ENCODE measurements at places on chromosomes 1 and 21.
A peak's percentile ranks its signal among the peaks of the same experiment; 100 is the strongest.

DNA sequence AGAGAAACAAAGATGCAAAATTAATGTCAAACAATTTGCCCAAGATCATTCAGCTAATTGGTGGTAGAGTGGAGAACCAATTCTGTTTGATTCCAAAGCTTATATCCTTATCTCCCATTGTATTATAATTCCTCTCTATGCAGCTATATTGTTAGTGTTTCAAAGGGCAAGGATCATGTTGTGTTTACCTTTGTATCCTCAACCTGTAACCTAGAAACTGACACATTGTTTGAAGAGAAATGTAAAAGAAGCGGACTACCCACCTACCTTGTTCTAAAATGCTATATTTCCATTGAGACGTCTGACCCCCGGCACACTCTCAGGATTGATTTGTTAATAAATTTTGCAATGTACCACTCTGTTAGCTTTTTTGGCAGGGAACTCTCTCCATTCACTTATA, 9.3 kb downstream of the RAVER2 start:
- no peak for DNase-seq

DNA sequence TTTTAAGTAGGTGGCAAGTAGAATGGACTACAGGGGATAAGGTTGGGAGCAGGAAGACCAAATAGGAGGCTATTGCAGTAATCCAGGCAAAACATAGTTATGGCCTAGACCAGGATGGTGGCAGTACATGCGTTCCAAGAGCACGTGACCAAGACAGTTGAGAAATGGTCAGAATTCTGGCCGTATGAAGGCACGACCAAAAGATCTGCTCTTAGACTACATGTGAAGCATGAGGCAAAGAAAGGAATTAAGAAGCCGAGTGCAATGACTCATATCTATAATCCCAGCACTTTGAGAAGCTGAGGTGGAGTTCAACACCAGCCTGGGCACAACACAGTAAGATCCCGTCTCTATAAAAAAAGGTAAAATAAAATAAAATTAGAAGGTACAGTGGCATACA, 71.3 kb downstream of the LUZP1 start:
- no peak for DNase-seq

GRCh38 chr1:113993072-113993471, 13.8 kb downstream of the OLFML3 start:
- DNase-seq: no peak

DNA sequence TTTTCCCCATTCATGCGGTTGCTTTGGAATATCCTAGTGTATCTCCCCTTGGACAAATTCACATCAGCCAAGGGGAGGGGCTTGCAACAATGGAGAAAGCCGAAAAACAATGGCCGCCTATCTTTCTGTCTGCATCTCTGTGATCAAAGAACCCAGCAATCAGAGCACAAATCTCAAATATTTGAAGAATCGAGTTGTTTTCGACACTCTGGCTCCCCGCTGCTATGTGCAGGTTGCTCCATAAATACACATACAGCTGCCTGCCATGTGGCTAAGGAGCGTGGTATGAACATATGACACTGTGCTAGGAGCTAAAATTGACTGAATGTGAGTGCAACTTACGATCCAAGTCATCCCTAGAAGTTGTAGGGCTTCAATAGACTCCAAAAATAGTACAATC, 8.5 kb downstream of the CFHR4 start:
- DNase-seq: no peak

DNA sequence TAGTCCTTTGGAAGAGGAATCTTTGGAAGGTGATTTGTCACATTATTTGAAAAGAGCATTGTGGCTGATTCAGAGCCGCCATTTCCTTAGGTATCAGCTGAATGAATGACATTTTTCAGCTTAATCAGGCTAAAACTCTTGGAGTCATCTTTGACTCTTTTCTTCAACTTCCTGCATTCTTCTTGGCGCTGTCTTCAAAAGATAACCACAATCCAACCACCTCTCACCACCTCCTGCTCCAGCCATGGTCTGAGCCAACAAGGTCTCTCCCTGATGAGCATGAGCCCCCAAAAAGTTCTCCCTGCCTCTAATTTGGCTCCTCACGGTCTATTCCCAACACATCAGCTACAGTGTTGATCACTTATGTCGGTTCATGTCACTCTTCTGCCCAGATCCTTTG, 297.6 kb upstream of the RUNX1 start:
- no peak for DNase-seq

DNA sequence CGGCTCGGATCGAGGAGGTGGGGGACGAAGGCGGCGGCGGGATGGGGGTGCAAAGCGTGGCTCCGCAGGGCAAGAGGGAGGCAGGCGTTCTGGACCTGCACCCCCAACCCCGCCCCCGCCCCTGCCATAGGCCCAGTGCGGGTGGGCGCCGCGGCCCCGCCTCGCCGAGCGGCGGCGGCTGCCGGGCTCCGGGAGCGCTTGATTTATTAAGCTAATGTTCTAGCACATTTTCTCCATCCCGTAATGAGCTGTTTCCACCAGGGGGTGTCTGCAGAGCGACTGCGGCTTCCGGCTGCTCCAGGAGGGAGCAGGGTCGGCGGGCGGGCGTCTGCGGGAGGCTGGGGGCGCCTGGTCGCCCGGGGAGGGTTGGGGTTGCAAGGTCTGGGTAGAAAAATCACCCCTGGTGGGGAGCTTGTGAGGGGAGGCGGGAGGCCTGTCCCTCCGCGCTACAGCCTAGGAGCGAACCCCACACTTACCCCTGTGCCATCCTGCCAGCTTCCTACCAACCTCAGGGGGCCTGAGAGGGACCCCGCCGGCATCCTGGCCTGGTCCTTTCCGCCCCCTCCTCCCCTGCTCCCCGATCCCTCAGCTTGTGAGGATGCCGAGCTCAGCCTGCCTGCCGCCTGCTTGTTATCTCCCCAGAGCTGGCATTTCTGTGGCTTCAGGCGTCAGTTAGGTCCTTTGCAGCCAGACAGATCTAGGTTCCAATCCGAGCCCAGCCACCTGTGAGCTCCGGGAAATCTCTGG, 48.5 kb upstream of the ACOT11 start:
- peak; percentile 45 for DNase-seq

All from NCI-H510A treated with DMSO at 0.1 percent for 48 hours (cell line).